Stimulated activated CD8-positive, alpha-beta memory T cell treated with anti-CD3 and anti-CD28 coated beads, Interleukin-15, amount 100 ng/mL, for 4 hours (primary cell): ENCODE measurements at places on chromosomes 3 and 15.

DNA sequence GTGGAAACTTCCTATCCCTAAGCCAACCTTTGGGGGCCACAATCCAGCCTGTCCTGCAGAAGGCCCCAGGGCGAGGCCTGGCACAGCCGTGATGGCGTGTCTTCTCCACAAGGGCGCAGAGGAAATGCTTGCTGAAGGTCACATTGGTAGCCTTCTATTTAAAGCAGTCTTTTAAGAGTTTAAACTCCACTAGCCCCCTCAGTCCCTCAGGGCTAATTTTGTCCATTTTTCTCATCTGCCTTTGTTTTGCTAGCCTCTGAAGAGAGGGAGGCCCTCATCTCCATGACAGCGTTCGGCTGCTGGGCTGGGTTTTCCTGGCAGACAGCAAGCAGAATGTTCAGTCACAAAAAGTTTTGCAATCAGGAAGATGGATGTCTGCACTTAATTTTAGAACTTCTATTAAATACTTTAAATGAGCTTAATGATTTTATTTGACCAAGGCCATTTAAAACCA lies 40.8 kb downstream of the RARB start:
- no peak for DNase-seq

DNA sequence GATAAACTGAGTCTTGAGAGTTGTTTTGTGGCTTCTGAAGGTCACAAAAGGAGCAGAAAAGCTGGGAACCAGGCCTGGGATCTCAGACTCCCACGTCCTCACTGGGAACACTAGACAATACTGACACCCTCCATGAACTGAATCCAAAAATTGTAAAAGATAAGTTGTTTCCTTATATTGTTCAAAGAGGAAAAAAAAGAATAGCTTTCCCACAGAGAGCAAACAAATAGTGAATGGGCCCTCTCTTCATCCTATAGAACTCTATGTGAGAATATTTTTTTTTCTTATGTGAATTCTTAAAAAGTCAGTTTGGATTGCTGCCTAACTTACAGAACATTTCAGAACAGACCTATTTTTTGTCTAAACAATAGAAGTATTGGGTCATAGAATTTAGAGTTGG lies 203.5 kb downstream of the MECOM start:
- no peak for DNase-seq

- no peak for DNase-seq
These were observed 168.0 kb upstream of the SMAD3 start for GRCh38 chr15:66897416-66897815.

DNA sequence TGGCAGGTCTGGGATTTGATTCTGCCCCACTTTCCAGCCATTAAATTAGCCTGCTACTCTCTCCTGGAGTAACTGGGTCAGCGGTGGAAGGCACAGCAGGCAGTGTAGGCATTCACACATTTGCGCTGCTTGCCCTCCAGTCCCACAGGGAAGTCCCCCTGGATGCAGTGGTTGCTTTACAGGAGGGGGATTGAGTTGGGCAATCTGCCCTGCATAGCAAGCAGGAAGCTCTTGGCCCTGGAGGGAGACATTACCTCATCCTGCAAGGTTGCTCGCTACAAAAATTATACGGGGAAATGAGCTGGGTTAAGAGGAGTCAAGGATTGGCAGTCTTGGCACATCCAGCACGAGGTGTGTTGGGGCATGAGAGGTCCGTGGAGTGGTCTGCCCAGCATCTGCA lies 14.8 kb downstream of the MCM2 start:
- DNase-seq = no peak

DNA sequence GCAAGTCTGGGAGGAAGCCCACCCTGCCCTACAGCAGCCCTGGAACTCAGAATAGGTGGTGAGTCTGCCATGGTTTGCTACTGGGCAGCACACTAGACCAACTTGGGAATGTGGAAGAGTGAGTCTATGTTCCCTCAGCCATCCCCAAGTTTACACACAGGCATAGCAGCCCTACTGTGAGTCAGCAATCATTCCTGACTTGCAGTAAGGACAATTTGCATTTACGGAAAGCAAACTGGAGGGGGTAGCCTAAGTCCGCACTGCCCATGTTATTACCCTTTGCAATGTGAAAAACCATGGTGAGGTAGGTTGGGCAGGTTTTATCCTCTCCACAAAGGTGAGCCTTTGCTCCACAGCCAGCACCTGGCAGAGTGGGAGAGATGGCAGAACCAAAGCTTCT lies 4.6 kb downstream of the TCTA start:
- no peak for DNase-seq

DNA sequence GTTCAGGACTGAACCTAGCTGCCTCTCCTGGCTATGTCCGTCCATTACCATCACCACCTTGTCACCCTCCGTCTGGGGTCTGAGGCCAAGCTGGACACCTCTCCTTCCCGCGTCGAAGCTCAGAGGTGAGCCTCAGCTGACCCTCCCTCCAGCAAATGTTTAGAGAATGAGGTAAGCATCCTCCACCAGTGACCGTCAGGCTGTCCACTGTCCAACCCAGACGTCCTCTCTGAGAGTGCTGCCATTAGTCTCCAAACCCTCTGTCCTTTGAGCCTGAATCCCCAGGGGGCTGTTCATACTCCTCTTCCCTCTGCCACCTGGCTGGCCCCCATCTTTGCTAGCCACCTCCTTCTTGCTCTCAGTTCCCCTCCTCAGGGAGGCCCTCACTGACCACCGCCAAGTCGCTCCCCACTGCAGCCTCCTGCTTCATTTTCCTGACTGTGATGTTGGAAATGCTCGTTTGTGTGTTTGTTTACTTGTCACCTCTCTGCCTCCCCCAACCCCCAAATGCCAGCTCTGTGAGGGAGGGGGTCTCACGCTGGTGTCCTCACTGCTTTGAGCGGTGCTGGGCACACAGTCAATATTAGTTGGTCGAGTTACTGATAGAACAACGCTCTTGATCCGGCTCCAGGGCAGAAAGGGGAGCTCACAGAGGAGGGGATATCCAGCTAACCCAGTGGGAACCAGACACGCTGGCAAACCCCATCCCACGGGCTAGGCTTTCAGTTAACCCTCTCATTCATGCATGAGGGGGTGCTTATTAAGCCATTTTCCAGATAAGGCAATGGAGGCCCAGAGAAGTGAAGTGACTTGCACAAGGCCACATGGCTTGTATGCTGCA lies 64.9 kb downstream of the IQSEC1 start:
- no peak for DNase-seq

DNA sequence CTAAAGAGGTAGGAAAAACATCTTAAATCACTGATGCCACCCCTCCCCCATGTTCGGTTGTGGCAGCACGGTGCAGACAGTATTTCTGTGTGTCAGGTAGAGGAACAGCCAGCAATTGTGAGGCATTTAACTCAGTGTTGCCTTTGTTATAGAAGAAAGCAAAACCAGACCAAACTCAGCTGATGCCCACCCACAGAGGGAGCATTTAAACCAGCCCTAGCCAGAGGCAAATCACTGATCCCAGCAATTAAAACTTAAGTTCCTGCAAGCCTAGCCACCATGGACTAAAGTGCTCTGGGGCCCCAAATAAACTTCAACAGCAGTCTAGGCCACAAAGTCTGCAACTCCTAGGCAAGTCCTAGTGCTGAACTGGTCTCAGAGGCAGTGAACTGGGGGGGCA lies 94.5 kb downstream of the CFAP20DC start:
- DNase-seq = no peak
